ENCODE measurements at places on chromosomes 3 and 15.

DNA sequence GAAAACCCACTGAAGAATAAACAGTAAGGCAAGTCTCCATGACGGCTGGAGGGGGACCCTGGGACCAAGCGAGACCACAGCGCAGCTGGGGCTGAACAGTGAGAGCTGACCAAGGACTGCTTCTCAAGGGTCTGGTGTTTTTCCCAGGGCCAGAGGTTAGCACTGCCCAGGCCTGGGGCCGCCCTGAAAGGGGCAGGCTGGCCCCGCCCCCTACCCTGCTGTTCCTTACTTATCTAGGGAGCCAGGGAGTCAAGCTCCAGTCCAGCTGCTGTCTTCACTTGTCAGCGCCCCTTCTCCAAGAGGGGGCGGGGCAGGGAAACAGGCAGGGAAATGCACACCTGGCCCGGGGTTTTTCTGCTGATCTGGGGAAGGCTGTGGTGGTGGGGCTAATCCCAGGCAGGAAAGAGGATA is 51.6 kb upstream of the HACD2 start:
- DNase-seq: no peak

DNA sequence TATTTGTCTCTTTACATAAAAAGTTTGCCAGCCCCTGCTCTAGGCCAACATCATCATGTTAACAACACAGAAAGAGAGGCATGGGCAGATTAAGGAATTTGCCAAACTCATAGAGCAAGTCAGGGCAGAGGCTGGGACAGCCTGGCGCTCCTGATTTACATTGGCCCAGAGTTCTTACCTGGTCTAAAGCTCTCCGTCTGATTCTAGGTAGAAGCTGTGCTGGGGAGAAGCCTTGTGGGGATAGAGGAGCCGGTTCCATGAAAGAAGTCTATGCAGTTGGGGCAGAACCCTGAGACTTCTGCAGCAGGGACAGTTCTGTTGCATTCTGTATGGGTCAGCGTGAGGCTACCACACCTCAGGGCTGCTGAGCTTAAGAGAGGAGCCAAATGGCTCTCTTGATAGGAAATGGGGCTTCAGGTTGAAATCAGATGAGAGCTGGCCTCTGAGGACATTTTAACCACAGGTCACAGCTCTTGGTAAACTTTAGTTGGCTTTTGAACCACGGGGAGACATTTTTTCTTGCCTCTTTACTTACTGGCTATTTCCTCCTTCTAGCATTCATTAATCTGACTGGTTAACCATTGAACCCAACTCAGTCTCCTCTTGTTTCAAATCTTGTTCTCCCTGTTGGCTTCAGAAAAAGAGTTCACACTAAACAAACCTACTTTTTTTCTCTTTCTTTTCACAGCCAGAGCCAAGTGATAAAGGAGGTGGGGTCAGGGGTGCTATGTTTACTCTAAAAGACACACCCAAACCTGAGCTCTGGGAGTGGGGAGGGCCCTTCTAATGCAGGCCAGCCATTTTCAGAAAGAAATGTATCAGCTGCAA is 250.7 kb downstream of the OPA1 start:
- DNase-seq: no peak

GRCh38 chr3:42704136-42704841 is 1.7 kb upstream of the HHATL start:
- DNase-seq: no peak

DNA sequence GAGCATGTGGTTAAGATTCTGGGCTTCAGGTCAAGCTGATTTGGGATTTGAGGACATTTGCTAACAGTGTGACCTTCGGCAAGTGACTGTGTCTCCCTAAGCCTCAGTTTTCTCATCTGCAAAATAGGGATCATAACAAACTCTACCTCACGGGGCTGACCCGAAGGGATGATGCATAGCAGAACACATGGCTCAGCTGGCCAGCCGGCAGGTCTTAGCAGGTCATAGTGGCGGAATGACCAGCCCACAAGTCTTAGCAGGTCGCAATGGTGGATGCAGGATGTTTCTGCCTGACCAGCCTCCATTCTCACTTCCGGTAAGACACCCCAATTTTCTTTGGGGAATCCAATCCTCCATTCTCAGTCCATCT is 63.3 kb downstream of the IQSEC1 start:
- no peak for DNase-seq

DNA sequence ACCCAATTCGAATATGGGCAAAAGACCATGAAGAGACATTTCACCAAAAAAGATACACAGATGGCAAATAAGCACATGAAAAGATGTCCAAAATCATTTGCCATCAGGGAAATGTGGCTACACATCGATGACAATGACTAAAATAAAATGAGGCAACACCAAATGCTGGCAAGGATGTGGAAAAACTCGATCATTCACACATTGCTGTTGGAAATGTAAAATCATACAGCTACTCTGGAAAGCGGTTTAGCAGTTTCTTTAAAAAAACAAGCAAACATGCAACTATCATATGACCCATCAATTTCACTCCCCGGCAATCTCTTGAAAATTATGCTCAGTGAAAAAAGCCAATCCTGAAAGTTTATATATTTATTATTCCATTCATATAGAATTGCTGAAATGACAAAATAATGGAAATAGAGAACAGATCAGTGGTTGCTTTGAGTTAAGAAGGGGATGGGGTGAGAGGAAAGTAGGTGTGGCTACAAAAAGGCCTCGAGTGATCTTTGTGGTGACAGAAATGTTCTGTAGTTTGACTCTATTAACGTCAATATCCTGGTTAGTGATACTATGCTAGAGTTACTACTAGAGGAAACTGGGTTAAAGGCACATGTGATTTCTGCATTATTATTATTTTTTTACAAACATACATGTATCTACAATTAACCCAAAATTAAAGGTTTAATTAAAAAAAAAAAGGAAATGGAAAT is 45.0 kb downstream of the DLG1 start:
- DNase-seq: no peak

DNA sequence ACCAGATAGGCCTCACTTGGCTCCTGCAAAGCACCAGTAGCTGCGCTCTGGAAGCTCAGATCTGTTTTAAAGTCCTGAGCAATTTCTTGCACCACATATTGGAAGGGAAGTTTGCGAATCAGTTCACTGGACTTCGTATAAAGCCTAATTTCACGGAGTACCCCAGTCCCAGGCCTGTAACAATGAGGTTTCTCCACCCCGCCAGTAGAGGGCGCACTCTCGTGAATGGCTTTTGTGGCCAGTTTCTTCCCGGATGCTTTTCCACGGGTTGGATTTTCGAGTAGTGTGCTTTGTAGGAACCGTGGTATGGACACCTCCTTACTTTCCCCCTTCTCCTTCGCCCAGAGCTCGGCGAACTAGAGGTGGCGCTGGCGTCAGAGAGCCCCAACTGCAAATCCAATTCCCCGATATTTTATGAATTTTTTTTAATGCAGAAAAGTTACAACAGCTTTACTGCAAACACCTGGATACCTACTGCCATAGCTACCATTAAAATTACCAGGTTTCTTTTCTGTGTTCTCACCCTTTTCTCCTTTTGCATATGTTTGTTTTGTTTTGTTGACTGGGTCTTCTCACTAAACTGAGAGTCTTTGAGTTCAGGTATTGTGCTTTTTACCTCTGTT is 13.3 kb downstream of the RARB start:
- DNase-seq: no peak

Data from dorsolateral prefrontal cortex (tissue), 122 donors.